ENCODE measurements at places on chromosomes 6 and 20.

DNA sequence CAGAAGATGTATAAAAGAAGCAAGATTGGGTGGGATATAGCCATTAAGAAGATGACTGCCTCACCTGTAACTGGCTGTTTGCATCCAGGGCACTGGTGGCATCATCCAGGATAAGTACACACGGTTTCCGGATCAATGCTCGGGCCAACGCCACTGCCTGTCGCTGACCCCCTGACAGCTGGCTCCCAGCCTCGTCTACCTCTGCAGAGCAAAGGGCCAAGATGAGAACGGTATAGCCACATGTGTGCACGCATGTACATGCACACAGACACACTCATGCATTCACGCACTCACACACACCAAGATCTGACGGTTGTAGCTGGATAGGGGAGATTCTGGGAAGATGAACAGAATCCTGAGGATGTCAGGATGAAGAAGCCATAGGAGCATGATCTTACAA, 3.2 kb upstream of the PSMB8 start:
- no peak for DNase-seq

GRCh38 chr6:5205877-5206850, 54.6 kb downstream of the LYRM4 start:
- no peak for DNase-seq

DNA sequence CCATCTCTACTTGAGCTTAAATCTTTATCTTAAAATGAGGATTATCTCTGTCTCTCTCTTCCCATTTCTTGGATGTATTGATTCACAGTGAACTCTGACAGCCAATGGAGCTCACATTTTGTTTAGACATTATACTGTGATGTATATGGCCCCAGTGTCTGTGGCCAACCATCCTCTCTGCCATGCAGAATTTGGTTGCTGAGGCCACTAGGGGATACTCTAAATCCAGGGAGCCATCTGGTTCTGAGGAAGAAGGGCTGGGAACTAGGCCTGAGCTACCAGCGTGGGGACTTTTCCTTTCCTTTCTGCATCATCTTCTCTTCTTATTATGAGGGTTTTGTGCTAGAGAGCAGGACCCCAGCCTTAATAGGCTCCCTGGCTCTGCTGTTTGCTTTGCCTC, 59.1 kb upstream of the RIPOR2 start:
- no peak for DNase-seq

DNA sequence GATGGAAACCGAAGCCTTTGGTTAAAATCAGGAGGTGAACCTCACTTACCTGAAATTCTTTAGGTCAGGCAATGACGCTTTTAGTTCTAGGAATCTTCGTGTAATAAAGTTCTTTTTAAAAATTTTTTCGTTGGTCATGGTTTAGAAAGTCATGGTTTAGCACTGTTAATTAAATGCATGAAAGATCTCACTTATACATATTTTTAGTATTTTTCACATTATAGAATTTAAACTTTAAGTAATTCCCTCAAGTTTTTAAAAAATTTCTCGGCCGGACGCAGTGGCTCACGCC, 1.1 kb downstream of the DSE start:
- DNase-seq: no peak

GRCh38 chr6:3372912-3373554, 83.8 kb downstream of the SLC22A23 start:
- DNase-seq: no peak

GRCh38 chr20:34435589-34435988, 72.5 kb downstream of the ITCH start:
- no peak for DNase-seq

- no peak for DNase-seq
Observed at GRCh38 chr20:51037532-51038115, 14.7 kb upstream of the KCNG1 start.

GRCh38 chr6:33609528-33609927, 11.6 kb upstream of the ITPR3 start:
- DNase-seq: no peak

GRCh38 chr20:40336533-40336932, 352.5 kb downstream of the MAFB start:
- DNase-seq: no peak

- no peak for DNase-seq
Observed at GRCh38 chr20:37807471-37808232, 95.3 kb upstream of the VSTM2L start.

GRCh38 chr6:55957961-55958422, 82.6 kb upstream of the BMP5 start:
- no peak for DNase-seq

DNA sequence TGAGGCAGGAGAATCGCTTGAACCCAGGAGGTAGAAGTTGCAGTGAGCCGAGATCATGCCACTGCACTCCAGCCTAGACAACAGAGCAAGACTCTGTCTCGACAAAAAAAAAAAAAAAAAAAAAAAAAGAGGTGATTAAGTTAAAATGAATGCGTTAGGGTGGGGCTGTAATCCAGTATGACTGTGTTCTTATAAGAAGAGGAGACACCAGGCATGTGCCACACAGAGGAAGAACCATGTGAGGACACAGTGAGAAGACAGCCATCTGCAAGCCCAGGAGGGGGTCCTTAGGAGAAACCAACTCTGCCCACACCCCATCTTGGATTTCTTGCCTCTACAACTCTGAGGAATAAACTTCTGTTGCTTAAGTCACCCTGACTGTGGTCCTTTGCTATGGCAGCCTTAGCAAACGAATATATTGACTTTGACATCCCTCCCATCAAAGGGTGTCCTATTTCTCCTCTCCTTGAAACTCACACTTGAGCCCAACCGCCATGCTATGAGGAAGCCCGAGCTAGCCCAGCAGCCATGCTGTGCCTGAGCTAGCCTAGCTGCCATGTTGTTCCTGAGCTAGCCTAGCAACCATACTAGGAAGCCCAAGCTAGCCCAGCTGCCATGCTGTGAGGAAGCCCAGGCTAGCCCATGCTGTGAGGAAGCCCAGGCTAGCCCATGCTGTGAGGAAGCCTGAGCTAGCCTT, 15.8 kb upstream of the PPP1R16B start:
- no peak for DNase-seq

GRCh38 chr6:142297996-142298753, 3.6 kb upstream of the ADGRG6 start:
- DNase-seq: no peak

- no peak for DNase-seq
Observed at GRCh38 chr6:20847904-20848303, 313.6 kb downstream of the CDKAL1 start.

DNA sequence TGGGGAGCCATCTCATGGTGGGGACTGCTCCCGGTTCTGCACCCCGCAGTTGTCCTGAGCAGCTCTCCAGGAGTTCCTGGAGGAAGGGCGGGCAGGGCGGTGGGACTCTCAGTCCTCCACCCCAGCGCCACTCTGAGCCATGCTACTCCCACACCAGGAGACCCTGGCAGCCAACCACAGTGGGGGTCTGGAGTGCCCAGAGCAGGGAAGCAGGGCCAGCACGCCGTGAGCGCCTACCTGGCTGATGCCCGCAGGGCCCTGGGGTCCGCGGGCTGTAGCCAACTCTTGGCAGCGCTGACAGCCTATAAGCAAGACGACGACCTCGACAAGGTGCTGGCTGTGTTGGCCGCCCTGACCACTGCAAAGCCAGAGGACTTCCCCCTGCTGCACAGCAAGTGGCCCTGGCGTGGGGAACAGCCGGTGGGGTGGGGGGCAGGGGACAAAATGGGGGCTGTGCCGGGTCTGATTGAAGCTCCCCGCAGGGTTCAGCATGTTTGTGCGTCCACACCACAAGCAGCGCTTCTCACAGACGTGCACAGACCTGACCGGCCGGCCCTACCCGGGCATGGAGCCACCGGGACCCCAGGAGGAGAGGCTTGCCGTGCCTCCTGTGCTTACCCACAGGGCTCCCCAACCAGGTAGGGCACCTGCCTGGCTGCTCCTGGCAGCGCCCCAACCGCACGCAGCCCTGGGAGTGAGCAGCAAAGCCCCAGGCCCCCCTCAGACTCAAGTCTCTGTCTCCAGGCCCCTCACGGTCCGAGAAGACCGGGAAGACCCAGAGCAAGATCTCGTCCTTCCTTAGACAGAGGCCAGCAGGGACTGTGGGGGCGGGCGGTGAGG, 1.6 kb upstream of the TNFRSF6B start:
- DNase-seq: no peak

DNA sequence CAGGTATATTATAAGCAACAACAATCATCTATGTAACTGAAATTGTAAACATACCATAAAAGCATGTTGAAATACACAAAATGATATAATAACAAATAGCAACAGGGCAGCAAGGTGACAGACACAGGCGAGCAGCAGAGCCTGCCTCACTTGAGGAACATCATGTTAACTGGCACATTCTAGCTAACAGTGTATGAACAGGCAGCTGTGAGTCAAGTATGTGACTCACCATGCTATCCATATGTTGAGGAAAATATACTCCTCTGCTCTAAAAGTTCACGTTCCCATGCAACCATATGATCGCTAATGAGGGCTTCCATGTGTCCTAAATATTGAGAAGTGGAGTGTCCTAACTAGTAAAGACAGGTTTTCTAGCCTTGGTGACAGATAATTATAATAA, 18.4 kb downstream of the SERAC1 start:
- no peak for DNase-seq

- DNase-seq: no peak
Observed at GRCh38 chr6:129534926-129535325, 175.1 kb downstream of the ARHGAP18 start.

DNA sequence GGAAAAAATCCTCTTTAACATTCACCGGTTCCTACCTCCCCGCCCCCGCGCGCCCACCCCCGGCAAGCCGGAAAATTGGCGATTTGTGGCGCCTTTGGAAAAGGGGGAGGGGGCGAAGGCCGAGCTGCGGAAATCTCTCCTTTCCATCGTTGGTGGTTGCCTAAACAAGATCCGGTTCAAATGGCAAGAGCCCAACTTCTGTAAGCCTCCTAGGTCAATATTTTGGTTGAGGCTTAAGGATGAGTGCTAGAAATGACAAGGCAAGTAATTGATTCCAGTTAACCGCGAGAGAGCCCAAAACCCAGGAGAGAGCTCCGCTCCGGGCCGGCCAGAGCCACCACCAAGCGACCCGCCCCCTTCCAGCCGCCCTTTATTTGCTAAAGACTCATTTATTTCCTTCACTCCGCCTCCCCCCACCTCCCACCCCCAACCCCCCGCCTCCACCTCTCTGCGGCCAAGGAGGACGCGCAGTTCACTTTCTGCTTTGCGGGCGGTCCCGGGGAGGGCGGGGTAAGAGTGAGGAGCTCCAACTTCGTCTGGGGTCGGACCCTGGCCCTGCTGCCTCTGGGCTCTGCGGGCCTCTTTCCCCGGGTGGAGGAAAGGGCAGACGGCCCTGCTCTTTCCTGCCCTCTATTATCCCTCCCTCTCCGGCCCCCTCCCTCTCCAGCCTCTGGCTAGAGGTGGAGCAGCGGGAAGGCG, 838 bp upstream of the NKX2-2 start:
- no peak for DNase-seq

DNA sequence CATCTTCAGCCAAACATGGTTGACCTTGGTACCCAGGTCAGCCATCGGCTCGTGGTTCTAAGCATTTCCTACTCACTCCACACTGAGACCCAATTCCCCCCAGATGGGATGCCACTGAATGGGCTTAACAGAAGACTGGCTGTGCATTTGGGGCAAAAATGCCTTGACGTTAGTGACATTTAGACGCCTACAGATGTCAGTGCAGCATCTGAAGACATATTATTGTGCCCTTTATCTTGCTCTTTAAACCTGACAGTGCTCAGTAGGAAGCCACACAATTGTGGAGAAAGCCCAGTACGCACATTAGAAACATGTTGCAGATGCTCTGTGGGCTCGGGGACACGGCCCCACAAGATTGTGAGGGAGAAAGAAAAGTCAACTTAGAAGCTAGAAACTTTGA, 414.7 kb downstream of the PTPRT start:
- DNase-seq: no peak

DNA sequence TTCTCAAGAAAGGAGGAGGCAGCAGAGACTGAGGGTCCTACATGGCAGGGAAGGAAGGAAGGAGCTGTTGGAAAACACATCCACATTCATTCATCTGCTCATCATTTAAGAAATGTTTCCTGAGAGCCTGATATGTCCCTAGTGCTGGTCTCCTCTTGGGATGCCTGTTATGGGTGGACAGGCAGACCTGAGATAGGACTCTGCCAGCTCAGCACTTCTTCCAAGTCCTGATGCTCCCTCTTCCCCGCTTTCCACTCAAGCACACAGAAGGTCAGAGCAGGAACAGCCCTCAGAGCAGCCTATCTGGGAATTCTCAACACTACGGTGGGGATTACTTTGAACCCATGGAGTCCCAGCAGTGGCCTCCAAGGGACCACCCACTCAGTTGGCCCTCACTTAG, 8.0 kb upstream of the SIRPD start:
- no peak for DNase-seq

DNA sequence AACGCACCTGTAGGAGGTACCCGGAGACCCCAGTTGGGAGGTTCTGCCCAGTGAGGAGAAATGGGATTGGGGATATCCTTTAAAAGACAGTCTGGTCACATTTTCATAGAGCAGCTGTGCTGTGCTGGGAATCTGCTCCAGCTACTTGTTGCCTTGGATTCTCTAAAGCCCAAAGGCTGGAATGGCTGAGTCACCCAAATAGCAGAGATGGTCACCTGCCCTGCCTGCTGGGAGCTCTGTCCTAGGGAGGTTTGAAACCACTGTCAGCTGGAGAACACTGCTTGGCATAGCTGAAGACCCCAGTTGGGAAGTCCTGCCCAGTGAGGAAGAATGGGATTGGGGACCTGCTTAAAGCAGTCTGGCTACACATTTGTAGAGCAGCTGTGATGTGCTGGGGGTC, 34.8 kb upstream of the TFB1M start:
- no peak for DNase-seq

DNA sequence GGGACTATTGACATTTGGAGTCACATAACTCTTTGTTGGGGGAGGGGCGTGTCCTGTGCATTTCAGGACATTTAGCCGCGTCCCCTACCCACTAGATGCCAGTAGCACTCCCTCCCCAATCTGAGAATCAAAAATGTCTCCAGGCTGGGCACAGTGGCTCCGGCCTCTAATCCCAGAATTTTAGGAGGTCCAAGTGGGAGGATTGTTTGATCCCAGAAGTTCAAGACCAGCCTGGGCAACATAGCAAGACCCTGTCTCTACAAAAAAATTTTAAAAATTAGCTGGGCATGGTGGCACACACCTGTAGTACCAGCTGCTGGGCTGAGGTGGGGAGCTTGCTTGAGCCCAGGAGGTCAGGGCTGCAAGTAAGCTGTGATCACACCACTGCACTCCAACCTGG, 2.1 kb upstream of the PREX1 start:
- no peak for DNase-seq

DNA sequence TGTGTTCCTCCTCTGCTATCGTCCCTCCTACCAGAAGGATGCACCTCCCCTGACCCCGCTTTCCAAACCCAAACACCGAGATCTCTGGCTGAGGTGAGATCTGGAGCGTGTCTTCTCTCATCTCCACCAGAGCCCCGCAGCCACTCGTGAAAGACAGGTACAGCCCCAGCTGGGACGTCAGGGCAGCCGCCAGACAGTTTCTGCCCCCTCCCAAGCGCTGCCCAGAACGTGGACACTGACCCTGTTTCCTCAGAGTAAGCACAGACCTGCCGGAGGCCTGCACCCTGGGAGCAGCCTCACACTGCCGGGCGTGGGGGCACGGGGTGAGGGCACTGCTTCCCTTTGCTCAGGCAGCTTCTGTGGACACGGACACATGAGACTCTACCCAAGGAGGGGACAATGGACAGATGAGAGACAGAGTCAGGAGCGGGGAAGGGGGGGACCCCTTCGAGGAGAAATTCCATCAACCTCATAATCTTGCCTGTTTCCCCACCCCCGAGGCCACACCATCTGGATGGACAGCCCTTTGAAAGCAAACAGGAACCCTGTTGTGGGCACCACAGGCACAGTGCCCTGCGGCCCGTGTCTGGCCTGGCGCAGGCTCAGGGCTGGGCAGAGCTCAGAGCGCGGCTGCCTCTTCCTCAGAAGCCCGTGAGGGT, 210.6 kb downstream of the DLL1 start:
- no peak for DNase-seq
